ENCODE measurements at places on chromosomes 11 and 22. TPM values are rescaled to one million over a fixed set of nuclear protein-coding genes. Genes with fewer than 3 reads are reported as not detected.

The PRAME gene
- 0.12 TPM for total RNA-seq

The OR8D1 gene
- not detected for total RNA-seq

The SMTNL1 gene
- total RNA-seq = not detected

The DLG2 gene
- total RNA-seq = 2.7 TPM

The ART1 gene
- not detected for total RNA-seq

The TIGD3 gene
- total RNA-seq = 1.4 TPM

The KCNQ1OT1 gene
- total RNA-seq = 0.88 TPM

The CENPM gene
- 13.3 TPM for total RNA-seq

The DEPDC7 gene
- 0.27 TPM for total RNA-seq

The IFITM10 gene
- not detected for total RNA-seq

The CD3G gene
- not detected for total RNA-seq

All from activated B cell treated with CpG ODN at 0.5 μM for 24 hours (primary cell).